HFFc6 (cell line): ENCODE measurements at places on chromosomes 1 and 21.
A peak's percentile ranks its signal among the peaks of the same experiment; 100 is the strongest.

DNA sequence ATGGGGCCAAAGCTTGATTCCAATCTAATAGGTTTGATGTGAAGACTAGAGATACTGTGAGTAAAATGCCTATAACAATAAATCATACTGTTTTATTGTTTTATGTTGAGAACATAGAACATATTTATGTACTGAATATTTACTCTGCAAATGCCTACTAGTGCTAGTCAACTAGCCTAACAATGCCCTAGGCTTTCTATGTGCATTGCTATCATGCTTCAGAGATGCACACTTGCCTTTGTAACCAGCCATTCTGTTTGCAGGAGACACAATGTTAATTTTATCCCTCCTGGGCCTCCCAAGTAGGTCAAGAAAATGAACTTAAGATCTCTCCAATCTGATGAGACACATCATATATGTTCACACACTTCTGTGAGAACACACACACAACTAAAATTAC, 530.8 kb upstream of the BEND5 start:
- DNase-seq = no peak
- H3K4me3 ChIP-seq = no peak overlapping the region
- H3K4me1 ChIP-seq = no peaks in the 10 kb centered on the region
- no peak overlapping the region for H3K27ac ChIP-seq

DNA sequence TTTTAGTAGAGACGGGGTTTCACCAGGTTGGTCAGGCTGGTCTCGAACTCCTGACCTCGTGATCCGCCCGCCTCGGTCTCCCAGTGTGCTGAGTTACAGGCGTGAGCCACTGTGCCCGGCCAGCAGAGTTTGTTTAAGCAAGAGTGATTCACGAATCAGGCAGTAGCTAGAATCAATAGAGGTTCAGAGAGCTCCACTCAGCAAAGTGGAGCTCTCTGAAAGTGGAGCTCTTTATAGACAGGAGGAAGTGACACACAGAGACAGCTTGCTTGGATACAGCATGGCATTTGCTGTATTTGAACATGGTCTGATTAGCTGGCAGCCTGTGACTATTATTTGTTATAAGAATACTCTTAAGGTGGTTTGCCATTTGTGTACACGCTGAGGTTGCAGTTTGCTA, 27.1 kb upstream of the CD34 start:
- H3K4me3 ChIP-seq = no peak overlapping the region
- H3K27ac ChIP-seq = peak overlapping the region; percentile 11; the same call in 1 of the 2 replicates
- peak; percentile 22 for DNase-seq
- peaks cover 40% of the 10 kb centered on the region for H3K4me1 ChIP-seq
- peaks cover 1% of the 10 kb centered on the region; the same call in 1 of the 2 replicates for H3K27me3 ChIP-seq

DNA sequence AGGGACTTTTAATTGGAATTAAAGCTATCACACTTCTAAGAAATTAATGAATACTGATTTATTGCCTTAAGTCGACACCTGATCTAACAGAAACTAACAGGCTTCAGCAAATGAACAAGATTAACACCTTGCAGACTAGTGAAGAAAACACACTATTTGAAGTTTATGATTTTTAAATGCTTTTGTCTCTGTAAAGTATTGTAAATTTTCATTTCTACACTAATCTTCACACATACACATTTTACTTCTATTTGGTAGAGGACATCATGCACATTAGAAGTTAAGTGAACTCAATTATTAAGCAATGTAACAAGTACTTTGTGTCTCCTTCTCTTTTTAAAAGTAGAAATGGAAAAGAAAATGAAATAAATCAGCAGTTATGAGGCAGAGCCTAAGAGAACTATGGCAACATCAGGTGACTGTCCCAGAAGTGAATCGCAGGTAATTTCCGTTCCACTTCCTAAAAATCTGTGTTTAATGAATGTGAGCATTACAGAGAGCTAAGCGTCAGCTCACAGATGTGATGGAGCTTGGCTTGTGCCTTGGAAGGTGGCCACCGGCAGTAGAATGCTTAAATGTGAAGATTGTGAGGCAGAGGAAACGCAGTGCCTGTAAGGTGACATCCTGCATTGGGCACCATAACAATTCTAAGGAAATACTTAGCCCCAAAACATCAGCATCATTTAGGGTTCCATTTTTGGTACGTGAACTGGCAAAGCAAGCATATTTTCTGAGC, 1.2 kb downstream of the PRMT2 start:
- H3K4me3 ChIP-seq = peak overlapping the region; percentile 95
- no peak for DNase-seq
- H3K36me3 ChIP-seq = peaks cover 23% of the 10 kb centered on the region
- no peaks in the 10 kb centered on the region for H3K27me3 ChIP-seq

DNA sequence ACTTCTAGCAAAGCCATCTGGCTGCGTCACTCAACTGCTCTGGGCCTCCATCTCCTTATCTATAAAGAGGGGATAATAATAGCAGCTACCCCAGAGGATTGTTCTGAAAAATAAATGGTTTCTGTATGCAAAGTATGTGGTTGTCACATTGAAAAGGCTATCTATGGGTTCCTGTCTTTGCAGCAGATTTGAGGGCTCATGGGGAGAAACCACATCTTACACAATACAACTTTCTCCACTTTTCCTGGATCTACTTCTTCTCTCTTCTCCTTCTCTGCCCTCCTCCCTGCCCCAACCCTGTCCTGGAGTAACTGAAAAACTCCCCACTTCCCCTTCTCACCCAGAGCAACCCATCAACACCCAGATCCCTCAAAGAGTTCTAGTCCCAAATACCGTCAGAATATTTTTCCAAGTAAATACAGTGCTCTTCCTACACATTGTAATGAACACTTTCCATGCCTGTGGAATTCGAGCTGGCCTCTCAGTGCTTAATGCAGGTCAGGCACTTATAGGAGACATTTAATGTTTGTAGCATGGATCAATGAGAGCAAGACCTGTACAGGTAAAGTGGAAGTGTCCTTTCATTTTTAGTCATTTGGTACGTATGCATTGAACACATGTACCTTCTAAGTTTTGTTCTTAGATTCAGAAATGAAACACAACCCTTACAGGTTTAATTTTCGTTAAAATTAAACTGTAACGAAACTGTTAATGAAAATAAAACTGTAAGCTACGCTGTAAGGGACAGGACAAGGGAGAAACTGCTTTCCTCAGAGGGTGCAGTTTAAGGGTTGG, 131.9 kb downstream of the AK5 start:
- H3K4me3 ChIP-seq = no peak overlapping the region
- H3K36me3 ChIP-seq = peaks cover 69% of the 10 kb centered on the region
- no peak for DNase-seq
- H3K4me1 ChIP-seq = peaks cover 64% of the 10 kb centered on the region

GRCh38 chr1:191290441-191290840, 812.8 kb upstream of the BRINP3 start:
- DNase-seq = no peak
- no peaks in the 10 kb centered on the region for H3K4me1 ChIP-seq
- H3K36me3 ChIP-seq = no peaks in the 10 kb centered on the region
- H3K27ac ChIP-seq = no peak overlapping the region
- peaks cover 3% of the 10 kb centered on the region; the same call in 1 of the 2 replicates for H3K27me3 ChIP-seq

GRCh38 chr1:172135076-172135672, 285.3 kb upstream of the C1orf105 start:
- H3K36me3 ChIP-seq = peaks cover 8% of the 10 kb centered on the region
- H3K4me3 ChIP-seq = no peak overlapping the region

GRCh38 chr1:58466630-58467241, 79.8 kb downstream of the OMA1 start:
- no peak for DNase-seq
- no peak overlapping the region for H3K27ac ChIP-seq
- peaks cover 5% of the 10 kb centered on the region for H3K4me1 ChIP-seq
